ENCODE measurements at places on chromosomes 16 and 17.

- DNase-seq, result no peak
These were observed 255.6 kb upstream of the HSBP1 start for GRCh38 chr16:83552228-83552627.

- DNase-seq, result no peak
These were observed 103.1 kb downstream of the AATF start for GRCh38 chr17:37051833-37052232.

- DNase-seq, result no peak
These were observed 5.7 kb upstream of the TVP23A start for GRCh38 chr16:10824111-10824893.

- DNase-seq, result no peak
These were observed 6.7 kb upstream of the PHKG2 start for GRCh38 chr16:30741461-30741914.

DNA sequence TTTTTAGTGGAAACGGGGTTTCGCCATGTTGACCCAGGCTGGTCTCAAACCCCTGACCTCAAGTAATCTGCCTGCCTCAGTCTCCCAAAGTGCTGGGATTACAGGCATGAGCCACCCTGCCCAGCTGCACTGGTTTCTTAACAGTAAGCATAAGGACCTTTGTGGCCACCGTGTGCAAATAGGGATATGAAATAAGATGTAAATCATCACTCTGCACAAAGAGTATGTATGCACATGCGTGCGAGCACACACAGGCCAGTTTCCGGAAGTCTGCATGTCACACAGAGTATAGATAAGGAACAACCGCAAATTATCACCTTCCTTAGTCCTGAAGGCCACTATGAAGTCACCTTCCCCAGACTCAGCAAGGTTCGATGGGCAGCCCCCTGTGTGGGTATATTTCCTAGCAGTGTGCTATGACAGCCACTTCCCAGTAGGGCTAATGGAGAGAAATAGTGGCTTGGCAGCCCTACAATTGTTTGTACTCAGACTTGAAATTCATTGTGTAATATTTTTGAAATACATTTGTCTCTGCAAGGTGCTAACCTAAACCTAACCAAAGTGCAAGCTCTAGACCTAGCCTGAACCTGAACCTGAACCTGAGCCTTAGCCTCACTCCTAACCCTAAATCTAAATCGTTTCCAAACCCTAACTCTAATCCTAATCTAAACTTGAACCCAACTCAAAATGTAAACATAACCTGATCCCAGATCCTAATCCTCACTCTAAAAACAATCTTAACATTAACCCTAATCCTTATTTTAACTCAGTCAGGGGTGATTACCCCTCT lies 48.4 kb upstream of the SKAP1 start:
- DNase-seq, result no peak

DNA sequence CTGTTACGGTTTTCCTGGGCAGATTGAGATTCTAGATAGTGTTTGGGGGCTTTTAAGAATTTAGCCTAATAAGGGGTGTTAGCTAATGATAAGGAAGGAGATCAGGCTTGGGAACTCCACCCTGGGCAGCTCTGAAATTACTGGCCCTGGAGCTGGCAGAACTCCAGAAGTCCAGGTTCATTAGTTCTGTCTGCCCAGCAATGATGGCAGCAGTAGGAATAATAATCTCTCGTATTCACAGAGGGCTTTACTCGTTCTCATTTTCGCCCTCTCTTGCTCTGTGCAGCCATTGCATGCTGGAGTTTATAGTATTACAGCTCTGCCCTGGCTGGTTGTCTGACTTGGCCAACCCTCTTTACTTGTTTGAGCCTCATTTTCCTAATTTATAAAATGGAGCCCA lies 216.0 kb downstream of the HAPSTR1 start:
- DNase-seq, result no peak

GRCh38 chr16:48525201-48526057 lies 84.6 kb downstream of the N4BP1 start:
- DNase-seq, result no peak

DNA sequence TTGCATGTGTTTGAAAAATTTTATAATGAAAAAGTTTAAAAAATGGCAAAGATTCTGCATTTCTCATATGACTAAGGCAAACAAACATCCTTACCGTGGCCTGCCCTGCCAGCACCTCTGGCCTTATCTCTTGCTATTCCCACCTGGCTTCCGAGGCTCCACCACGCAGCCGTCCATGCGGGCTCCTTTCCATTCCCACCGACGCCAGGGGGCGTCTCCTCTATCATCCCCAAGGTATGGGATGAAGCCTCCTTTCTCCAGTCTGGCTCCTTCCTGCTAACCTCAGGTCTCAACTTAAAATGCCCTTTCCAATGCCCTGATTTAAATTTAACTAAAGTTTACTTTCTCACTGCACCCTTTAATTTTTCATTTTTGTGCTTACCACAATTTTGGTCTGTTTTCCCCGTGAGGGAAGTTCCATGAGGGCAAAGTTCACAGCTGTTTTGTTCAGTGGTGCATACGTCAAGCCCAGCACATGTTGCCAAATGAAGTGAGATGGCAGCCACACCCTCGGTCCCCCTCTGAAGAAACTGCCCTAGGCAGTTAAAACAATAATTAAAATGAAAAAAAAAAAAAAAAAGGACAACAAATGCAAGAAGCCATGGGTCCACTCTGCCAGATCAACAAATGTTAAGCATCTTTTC lies 13.3 kb upstream of the SDK2 start:
- no peak for DNase-seq

GRCh38 chr17:76700270-76700616 lies 10.5 kb downstream of the MXRA7 start:
- DNase-seq, result no peak

GRCh38 chr16:66878067-66878466 lies 2.2 kb upstream of the PDP2 start:
- no peak for DNase-seq

DNA sequence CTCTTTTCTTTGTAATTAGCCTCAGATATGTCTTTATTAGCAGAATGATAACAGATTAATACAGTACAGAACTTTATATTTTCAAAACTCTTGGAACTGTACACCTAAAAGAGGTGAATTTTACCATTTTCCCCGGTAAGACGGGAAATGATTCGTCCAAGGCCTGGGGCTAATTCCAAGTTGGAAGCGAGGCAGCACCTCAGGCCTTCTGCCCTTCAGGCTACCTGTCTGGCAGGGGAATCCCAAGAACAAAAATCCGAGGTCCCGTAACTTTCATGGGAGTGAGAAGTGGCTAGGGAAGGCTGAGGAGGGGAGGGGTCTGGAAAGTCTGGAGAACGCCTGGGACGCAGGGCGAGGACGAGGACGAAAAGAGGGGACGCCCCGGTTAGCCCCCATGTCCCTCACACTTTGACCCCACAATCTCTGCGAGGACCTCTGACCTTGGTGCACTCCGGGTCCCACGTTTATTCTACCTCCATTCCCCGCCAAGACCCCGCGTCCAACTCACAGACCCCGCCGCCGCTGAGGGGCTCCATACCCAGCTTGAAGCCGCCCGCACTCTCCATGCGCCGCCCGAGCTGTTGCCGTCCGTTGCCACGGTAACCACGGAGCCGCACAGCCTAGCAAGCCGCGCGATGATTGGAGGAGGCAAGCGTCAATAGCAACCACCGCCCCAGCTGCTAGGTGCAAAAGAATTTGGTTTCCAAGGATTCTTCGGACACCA lies at the start of gene HYDIN:
Gene HYDIN, minus strand, starts transcription at position 601 of the 724 bp plus-strand sequence. CDS start 43,827 bp downstream, outside the sequence.
- DNase-seq, result no peak
